ENCODE measurements at places on chromosomes 4 and X.

GRCh38 chr4:6681191-6681590 lies 12.5 kb upstream of the S100P start:
- no peak for DNase-seq

GRCh38 chrX:37995428-37995827 lies 10.9 kb upstream of the SYTL5 start:
- DNase-seq = no peak

DNA sequence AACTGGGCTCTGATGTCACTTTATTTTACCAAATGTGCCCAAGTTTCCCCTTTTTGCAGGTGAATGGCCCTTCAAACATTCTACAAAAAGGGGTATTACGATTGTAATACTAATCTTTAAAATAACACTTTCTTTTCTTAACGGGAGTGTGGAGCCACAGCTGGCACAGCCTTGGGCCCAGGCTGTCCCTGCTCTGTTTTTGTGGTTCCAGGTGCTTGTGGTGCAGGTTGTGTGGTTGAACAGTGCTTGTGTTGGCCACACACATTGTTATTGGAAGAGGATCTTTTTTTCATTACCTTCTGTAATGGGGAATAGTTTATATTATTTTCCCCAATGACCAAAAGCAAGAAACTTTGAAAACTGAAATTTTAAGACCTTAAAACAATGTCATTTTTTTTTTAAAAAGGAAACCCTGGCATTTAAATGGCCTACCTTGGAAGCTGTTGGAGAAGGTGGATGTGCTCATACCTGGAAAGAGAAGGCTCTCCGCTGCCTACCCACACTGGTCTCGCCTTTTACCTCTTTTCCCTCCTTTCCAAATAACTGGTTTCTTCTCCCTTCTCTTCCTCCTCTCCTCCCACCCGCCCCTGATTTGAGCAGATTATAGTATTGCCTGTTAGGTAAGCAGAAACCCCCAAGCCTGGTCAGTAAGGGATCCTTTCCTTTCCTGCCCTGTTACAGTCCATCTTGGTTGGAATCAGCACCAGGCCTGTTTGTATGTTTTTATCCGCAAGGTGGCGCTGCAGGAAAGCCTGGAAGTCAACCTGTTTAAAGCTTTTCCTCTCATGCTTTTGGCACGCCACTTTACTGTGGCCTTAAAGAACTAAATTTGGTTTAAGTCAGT lies 28.6 kb downstream of the HADH start:
- DNase-seq = peak; percentile 77

GRCh38 chr4:114310296-114310925 lies 288.2 kb upstream of the UGT8 start:
- DNase-seq = no peak

GRCh38 chr4:33386764-33387163 lies 2666.6 kb downstream of the PCDH7 start:
- peak; percentile 1 for DNase-seq

GRCh38 chr4:149048451-149049143 lies 606.4 kb upstream of the NR3C2 start:
- DNase-seq = no peak

GRCh38 chrX:110210417-110211139 lies 107.3 kb downstream of the AMMECR1 start:
- peak; percentile 82 for DNase-seq

DNA sequence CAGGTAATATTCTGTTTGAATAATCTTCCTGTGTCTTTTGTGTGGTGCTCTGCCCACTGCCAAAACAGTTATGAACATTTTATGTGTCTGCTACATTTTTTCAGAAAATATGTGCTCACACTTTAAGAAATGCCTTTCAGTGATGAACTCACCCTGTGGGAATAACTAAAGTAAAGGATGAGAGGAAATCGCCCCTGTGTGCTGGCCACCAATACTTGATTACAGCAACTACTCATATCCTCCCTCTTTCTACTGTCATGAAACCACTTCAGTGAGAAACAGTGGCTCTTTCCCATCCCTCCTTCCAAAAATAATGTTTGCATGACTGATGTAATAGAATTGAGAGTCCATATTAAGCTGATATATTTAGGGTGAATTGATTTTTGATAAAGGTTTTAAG lies 900.9 kb downstream of the RAB28 start:
- DNase-seq = no peak

DNA sequence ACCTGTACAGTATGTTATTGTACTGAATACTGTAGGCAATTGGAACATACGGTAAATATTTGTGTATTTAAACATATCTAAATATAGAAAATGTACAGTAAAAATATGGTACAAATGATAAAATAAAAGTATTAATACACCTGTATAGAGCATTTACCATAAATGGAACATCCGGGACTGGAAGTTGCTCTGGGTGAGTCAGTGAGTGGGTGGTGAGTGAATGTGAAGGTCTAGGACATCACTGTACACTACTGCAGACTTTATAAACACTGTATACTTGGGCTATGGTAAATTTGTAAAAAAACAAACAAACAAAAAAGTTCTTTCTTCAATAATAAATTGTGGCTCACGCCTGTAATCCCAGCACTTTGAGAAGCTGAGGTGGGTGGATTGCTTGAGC lies 52.4 kb upstream of the FHL1 start:
- DNase-seq = peak; percentile 13

DNA sequence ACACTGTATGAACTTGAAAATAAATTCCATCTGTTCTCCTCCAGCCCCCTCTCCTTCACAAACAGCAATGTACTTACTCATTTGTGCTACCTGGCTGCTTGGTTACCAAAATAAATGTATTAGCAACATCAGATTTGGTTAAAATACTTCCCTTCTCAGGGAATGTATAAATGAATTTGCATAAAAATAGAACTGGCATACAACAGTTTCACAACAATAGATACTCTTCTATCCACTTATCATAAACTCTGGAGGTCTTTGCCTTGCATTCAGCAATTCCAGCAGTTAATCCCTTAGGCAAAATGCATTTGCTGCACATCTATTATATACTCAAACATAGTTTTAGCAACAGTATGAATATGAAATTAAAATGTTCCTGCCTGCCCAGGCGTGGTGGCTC lies 658.2 kb downstream of the CENPC start:
- DNase-seq = no peak

DNA sequence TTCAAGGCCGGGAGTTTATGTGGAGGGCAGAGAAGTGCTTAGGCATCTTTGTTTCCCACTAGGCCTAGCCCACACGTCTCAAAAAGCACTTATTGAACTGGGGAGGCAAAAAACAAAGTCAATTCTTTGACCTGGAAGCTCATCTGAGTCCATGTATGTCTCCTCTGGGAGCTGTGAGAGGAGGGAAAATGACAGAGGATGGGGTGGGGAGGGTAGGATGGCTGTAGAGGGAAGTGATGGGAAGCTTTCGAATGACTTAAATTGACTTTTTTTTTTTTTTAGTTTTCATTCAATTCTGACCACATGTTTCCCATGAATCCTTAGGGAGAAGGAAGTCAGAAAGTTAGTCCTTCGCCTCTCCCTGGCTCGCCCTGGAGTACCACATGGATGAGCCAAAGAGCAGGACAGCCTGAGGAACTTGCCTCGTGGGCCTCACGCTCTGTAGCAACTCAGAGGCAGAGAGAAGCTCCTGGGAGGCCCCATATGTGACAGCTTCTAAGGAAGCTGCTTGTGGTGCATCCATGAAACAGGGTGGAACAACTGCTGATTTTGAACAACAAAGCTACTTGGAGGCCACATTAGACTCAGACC lies 45.0 kb downstream of the NHSL2 start:
- DNase-seq = no peak

- DNase-seq = no peak
Measured at GRCh38 chr4:11470438-11471045, 41.8 kb upstream of the HS3ST1 start.

DNA sequence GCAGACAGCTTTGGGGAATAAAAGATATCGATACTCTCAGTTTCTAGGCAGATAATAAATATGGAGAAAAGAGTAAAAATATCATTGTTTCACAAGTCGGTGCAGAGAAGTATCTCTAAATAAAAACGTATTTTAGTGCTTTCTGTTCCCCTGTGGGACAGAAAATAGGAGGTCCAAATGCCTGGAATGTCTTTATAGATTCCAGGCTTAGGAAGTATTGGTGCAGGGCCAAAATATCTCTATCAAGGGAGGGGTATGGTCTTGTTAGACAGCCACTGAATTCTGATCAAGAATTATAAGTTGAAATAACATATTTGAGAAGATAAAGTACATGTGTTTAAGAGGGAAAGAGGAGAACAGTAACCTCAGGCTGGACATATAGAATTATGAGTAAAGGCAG lies 596.4 kb downstream of the PCDH18 start:
- no peak for DNase-seq

DNA sequence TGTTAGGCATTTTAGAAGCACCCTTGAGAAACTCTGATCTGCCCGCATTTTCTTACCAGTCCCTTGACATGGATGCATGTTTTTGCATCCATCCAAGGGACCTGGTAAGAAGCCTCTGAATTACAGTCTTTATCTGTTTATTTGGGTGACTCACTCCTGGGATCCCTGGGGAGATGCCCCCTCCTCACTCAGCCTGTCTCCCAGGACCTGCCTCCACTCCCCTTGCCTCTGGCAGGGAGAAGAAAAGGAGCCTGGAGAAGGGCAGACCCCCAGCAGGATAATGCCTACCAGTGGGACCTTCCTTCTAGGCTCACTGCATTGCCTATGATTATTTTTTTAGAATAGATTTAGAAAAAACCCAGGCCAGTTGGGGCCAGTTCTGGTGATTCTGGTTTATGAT lies 329.4 kb downstream of the PTTG2 start:
- DNase-seq = no peak

- peak; percentile 34 for DNase-seq
Measured at GRCh38 chr4:169239221-169239905, 31.4 kb downstream of the SH3RF1 start.

DNA sequence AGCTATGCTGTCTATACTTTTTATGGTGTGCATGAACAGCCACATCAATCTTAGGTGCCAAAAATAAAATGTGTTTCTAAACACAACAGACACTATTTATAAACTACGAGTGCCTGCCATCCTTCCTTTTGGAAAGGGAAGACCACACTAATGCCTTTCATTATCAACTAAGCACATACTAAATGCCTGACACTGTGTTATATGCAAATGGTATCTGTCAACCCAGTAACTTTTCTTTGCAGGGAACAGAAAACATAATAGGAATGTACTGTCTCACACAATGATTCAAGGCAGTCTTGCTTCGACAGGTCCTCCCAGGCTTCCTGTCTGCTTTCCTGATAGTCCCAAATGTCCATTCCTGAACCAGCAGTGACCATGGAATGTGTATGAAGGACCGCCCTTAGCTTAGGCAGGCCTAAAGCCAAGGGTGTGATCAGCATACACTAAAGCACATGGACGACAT lies 43.8 kb downstream of the ADGRA3 start:
- no peak for DNase-seq

- DNase-seq = no peak
Measured at GRCh38 chr4:61440321-61440720, 240.2 kb downstream of the ADGRL3 start.

DNA sequence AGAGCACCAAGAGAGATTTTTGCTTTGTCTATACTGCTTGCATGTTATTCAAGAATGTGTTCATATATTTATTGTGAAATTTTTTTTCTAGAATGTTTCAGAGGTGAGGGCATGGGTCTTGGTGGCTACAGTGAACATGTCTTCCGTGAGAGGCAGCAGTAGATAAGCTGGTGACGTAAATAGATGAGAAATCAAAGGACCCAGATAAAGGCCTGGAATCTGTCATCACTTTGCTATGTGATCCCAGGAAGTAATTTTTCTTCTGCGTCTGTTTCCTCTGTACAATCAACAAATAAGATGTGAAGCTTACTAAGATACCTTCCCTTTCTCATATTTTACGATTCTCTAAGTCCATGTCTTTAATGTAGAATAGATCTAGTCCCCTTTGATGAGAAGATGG lies 129.1 kb downstream of the COL4A6 start:
- no peak for DNase-seq

GRCh38 chr4:140851032-140851636 lies 94.9 kb upstream of the TBC1D9 start:
- DNase-seq = peak; percentile 73

DNA sequence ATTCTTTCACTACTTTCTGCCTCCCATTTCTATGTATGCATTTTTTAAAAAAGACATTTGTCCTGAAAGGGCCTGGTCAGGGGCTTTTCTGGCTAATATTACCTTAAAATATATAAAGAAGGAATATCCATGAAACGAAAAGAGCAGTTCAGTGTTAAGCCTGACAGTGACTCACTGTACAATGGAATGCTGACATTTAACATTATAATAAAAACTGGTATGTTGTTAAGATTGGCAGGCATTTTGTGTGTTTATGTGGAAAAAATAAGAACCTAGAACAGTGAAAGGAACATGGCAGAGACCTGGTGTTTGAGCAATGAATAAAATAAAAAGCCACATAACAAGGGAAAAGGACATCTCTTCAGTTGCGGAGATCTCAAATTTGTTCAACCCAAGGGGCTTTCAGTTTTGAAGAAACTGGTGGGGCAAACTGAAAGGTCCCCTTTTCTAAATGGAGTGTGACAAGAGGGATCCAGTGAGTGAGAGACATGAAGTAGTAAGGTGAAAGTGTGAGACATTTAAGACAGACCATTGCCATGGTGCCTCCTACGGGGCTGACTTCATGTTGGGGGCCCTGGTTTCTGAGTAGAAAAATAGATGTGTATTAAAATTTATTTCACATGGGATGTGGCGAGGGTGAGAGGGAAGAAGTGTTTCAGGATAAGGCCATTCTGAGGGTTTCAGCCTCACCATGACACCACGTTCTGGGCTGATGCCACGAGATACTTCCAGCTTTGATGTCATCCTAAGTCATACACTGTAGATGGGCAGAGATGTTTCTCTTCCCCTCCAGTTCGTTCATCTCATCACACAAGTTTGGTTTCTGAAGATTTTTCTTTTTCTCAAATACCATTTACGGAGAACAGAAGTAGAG lies 324.9 kb downstream of the PPP3CA start:
- peak; percentile 54 for DNase-seq

DNA sequence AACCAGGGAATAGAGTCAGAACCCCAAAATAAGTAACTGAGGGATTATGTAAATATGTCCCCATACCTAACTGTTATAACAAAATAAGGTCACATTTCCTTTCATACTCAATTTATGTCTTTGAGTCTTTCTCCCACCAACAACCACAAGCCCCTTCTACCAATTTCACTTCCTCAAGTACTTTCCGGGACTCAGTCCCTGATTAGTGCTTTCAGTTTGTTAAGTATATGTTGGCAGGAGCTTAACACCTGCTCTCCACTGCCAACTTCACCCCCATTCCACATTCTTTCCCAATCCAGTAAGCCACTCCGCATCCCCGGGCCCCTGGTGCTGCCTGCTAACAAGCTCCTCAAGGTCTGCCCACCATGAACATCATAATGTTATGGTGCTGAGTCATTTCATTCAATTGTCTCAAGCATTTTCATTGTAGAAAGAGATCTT lies 71.3 kb upstream of the SPRY1 start:
- DNase-seq = no peak

DNA sequence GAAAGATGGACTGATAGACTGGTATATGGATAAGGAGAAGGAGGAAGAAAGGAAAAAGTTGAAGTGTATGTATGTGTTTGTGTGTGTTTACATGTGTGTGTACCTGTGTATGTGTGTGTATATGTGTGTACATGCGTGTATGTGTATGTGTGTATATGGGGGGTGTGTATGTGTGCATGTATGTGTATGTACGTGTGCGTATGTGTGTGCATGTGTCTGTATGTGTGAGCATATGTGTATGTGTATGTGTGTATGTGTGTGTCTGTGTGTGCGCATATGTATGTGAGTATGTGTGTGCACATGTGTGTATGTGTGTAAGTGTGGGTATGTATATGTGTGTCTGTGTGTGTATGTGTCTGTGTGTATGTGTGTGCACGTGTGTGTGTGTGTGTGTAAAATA lies 101.5 kb upstream of the KLHL13 start:
- DNase-seq = no peak

- peak; percentile 20 for DNase-seq
Measured at GRCh38 chr4:122688529-122689140, 43.9 kb upstream of the BBS12 start.

- DNase-seq = no peak
Measured at GRCh38 chrX:106906361-106906760, 3.2 kb upstream of the RIPPLY1 start.

Data from GM23248 (cell line).